Nephron progenitor cell (in vitro differentiated cells): ENCODE measurements at places on chromosomes 7 and 10.
A peak's percentile ranks its signal among the peaks of the same experiment; 100 is the strongest.

GRCh38 chr7:100621554-100621953 is 9.2 kb downstream of the MOSPD3 start:
- peaks cover 26% of the 10 kb centered on the region for H3K4me1 ChIP-seq
- DNase-seq: no peak
- H3K36me3 ChIP-seq: peaks cover 11% of the 10 kb centered on the region
- peaks cover 24% of the 10 kb centered on the region for H3K27me3 ChIP-seq
- no peak overlapping the region for H3K4me3 ChIP-seq

- no peak overlapping the region for H3K4me3 ChIP-seq
- no peak for DNase-seq
- H3K27ac ChIP-seq: no peak overlapping the region
- peaks cover 30% of the 10 kb centered on the region for H3K4me1 ChIP-seq
Measured at GRCh38 chr10:97121041-97121440, 64.7 kb downstream of the SLIT1 start.

GRCh38 chr10:119029613-119030420 is at the start of gene NANOS1:
Gene NANOS1, plus strand, starts transcription at chr10:119029714. Its CDS starts 88 bp downstream, at chr10:119029802.
- peak; percentile 56 for DNase-seq
- H3K27me3 ChIP-seq: peaks cover 20% of the 10 kb centered on the region
- H3K36me3 ChIP-seq: peaks cover 22% of the 10 kb centered on the region
- peak within 1 kb of the TSS; percentile 76 for H3K4me3 ChIP-seq
- no peak within 1 kb of the TSS for H3K27ac ChIP-seq
- H3K4me1 ChIP-seq: peaks cover 23% of the 10 kb centered on the region

DNA sequence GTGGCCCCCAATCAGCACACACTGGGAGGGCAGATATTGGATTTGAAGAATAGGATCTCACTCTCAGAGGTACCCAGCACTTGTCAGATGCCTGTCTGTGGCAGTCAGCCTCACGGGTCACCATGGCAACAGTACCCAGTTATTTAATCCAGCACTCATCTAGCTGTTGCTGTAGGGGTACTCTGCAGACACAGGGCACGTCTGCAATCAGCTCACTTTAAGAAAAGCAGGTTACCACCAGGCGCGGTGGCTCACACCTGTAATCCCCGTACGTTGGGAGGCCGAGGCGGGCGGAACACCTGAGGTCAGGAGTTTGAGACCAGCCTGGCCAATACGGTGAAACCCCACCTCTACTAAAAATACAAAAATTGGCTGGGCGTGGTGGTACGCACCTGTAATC is 11.9 kb downstream of the SFXN4 start:
- no peak for DNase-seq
- no peaks in the 10 kb centered on the region for H3K4me1 ChIP-seq
- H3K27ac ChIP-seq: no peak overlapping the region
- H3K27me3 ChIP-seq: no peaks in the 10 kb centered on the region

DNA sequence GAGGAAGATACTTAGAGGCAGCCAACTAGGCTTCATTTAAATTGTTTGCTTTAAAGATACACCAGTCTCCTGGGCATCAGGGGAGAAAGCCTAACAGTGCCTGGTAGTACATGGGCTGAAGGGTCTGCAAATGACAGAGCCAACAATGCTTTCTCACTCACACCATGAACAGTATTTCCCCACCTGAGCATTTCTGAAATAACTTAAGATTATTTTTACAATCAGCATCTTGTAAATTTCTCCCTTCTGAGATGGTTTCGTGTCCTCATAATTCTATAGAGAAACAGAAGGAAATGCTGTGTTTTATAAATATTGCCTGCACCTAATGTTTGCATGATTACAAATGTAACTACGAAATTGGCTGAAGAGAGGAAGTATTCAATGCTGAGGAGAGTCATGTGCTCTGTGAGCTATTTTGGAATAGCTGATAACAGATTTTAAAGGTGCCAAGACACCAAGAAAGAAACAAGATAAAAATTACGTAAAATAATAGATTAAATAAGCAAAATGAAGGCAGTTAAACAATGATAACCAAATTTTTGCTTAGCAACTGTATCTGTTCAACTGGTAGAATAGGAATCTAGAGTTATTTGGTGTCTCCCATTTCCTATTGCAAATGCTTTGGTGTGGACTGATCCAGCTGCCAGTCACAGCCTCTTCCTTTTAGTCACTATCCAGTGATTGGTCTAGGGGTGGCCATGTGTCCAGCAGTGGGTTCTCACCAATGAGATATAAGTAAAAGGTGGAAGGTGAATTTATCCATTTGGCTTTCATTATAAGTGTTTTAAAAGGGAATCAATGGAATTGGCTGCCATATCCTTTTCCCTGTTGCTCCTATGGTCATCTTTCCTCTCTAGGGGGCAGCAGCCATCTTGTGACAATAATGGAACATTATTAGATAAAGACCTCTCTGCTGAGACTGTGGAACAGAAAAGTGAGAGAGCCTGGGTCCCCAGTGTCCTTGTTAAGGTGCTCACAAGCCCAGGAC is 167.9 kb upstream of the SLC26A5 start:
- H3K4me1 ChIP-seq: no peaks in the 10 kb centered on the region
- H3K27ac ChIP-seq: no peak overlapping the region
- DNase-seq: no peak
- peaks cover 3% of the 10 kb centered on the region for H3K27me3 ChIP-seq
- no peaks in the 10 kb centered on the region for H3K36me3 ChIP-seq
- H3K4me3 ChIP-seq: no peak overlapping the region

- H3K27me3 ChIP-seq: peaks cover 7% of the 10 kb centered on the region
- DNase-seq: no peak
- no peaks in the 10 kb centered on the region for H3K4me1 ChIP-seq
- peaks cover 90% of the 10 kb centered on the region for H3K36me3 ChIP-seq
- H3K27ac ChIP-seq: no peak overlapping the region
- no peak overlapping the region for H3K4me3 ChIP-seq
Measured at GRCh38 chr7:99531354-99531765, 20.6 kb downstream of the FAM200A start.

- H3K27ac ChIP-seq: no peak overlapping the region
- peak overlapping the region; percentile 88 for H3K4me3 ChIP-seq
- no peaks in the 10 kb centered on the region for H3K36me3 ChIP-seq
- H3K4me1 ChIP-seq: peaks cover 37% of the 10 kb centered on the region
- peaks cover 63% of the 10 kb centered on the region for H3K27me3 ChIP-seq
Measured at GRCh38 chr10:92241501-92241900, 49.4 kb downstream of the CPEB3 start.

DNA sequence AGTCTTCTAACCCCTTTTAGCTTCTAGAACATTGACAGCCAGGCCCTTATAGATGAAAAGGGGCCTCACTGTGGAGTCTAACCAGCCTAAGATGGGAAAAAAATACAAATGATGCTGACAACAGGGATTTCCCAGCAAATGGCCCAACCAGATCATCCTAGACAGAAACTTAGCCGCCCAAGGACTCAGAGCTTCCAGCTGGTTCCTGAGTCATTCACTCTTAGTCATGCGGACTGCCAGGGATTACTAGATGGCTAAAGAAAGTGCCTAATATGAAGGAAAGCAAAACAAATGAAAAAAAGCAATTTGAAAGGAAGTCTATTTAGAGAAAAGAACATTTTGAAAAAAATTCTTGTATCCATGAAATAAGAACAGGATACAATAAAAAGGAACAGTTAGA is 23.7 kb downstream of the TSPAN14 start:
- no peak for DNase-seq
- no peaks in the 10 kb centered on the region for H3K27me3 ChIP-seq
- H3K4me3 ChIP-seq: no peak overlapping the region
- H3K27ac ChIP-seq: no peak overlapping the region
- peaks cover 28% of the 10 kb centered on the region for H3K4me1 ChIP-seq
